ENCODE measurements at places on chromosomes 5 and 9.

GRCh38 chr5:67353500-67354450, 157.2 kb upstream of the CD180 start:
- no peak for DNase-seq

- DNase-seq = no peak
These were observed 594.8 kb downstream of the DMRTA1 start for GRCh38 chr9:23041466-23041865.

DNA sequence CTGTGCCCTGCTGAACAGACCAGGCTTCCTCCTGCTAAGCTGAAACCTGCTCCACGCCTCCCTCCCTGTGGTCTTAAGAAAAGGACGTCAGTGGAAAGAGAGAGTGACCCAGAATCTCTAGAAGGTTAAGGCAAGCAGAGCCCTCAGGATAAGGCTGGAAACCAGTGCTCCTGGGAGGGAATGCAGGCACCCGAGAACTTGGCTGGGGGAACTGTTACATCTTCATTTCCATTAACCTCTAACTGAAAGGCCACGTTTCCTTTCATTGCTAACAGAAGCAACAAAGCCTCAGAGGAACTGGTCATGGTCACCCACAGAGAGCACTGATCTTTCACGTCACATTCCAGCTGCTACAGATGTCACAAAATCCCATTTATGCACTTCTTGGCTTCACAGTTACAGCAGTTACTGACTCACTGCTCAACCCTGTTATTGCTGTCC, 26.1 kb upstream of the AKNA start:
- DNase-seq = no peak

- DNase-seq = no peak
These were observed 181.8 kb downstream of the ZDHHC21 start for GRCh38 chr9:14511452-14511851.

DNA sequence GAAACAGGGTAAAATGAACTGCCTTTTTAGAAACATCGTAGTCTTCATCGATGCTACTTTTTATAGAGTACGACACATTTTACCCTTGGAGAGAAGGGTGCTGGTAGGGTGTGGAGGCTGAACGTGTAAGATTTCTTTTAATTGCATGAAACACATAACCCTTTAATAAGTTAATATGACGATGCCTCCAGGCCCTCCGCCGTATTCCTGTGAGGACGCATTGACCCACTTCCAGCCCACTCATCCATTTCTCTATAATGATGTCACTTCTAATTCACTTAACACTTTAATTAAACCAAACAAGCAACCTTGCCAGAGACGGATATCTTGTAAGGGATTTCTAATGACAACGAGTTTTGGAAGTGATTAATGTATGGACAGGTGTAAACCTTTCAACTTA, 158.7 kb downstream of the IRX2 start:
- DNase-seq = no peak

DNA sequence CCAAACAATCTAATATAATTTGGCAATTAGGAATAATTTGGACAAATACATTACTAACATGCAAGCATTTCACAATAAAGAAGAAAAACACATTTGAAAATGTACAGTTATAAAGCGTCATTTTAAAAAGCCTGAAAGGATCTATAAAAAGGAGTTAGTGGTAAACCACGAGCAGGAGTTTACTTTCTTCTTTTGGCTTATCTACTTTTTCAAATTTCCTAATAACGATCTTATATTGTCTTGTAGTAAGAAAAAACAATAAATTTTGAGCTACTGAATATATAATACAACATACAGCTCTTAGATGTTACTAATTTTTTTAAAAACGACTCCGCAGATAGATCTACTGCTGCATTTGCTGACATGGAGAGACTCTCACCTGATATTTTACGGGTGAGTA, 79.9 kb downstream of the SMIM23 start:
- no peak for DNase-seq

DNA sequence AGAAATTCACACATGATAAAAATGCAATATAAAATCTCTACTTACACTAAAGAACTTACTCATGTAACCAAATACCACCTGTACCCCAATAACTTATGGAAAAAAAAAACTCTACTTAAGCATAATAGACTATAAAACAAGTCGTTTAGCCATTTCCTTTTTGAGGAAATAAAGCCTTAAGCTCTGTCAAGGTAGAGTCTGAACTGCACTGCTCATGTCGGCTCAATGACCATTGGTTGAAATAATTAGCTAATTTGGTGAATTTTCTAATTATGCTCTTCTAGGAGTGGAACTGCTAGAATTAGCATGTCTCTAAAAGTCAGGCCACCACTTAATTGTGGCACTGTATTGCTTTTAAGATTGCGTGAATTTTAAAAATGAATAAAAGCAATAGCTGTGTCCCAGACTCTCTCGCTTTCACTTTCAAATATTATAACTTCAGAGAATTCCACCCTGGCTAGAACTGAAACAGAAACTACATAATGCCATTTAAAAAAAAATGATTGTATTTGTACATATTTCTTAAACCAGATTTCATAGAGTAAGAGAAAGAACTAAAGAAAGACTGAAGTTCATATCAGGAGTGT, 113.0 kb upstream of the PCA3 start:
- DNase-seq = no peak

DNA sequence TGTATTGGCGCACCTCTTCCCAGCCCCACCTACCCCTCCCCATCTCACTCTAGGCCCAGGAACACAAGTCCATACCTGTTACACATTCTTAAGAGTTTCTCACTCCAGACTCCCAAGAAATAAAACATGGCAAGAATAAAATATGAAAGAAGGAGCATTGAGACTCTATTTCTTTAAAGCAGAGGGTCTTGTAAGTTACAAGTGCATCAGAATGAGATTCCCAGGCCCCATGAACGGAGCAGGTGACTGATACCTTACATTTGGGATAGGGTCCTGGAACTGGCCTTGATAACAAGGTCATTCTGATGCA, 5.7 kb downstream of the EGR1 start:
- no peak for DNase-seq

DNA sequence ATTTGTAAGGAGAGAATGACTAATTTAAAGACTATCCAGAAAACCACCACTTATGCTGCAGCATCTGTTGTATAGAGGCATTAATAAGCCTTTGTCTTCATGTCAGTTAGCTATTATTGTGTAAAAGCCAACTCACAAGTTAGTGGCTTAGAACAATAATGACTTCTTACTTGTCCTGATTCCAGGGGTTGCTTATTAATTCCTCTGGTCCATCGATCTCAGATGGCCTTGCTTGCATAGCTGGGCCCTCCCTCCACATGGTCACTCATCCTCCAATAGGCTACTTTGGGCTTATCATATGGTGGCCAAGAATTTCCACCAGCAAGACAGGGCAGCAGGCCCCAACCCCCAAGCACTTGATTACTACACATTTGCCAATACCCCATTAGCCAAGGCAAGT, 44.5 kb upstream of the STK32A start:
- no peak for DNase-seq

DNA sequence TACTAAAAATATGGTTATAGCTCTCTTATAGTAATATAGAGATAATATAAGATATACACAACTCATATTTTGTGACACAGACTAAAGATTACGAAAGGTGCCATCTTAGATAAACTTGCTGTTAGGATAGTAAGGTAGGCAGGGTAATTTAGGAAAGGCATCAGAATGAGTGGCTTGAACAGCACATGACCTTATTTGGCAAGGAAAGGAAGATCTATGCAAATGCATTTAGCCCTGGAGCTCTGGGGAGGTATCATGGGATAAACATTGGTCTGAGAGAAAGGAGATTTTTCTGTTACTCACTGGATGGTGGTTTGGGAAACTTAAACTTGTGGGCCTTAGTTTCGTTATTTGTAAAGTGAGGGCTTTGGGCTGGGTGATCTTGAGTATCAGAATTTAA, 65.8 kb downstream of the KCTD16 start:
- DNase-seq = no peak

DNA sequence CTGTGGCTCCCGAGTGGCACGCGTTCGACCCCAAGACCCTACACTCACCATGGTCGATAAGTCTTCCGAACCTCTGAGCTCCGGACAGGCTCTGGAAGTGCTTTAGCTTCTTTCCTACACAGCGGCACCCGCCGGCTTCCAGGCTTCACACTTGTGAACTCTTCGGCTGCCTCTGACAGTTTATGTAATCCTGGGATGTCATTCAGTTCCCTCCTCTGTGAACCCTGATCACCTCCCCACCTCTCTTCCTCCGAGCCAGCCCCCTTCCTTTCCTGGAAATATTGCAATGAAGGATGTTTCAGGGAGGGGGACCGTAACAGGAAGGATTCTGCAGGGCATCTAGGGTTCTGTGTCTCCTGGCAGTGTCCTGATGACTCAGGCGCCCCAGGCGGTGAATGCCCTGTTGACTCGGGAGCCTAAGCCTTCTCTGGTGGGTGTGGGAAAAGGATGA, at the start of gene CD14:
CD14 (minus strand) TSS at position 155 of the 451 bp plus-strand sequence; CDS start at position 51, 104 bp downstream.
- DNase-seq = no peak

- no peak for DNase-seq
These were observed 73.3 kb upstream of the ORM1 start for GRCh38 chr9:114249424-114250234.

DNA sequence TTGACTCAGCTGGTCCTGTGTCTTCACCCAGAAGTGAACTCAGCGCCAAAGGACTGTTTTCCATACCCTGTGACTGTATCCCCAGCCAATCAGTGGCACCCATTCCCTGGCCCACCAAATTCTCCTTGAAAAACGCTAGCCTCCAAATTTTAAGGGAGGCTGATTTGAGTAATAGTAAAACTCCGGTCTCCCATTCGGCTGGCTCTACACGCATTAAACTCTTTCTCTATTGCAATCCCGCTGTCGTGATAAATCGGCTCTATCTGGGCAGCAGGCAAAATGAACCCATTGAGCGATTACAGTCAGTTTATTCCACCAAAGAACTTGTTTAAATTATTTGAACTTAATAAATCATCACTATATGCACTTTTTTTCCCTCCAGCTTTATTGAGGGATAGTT, 55.9 kb upstream of the PPP1R26 start:
- no peak for DNase-seq

DNA sequence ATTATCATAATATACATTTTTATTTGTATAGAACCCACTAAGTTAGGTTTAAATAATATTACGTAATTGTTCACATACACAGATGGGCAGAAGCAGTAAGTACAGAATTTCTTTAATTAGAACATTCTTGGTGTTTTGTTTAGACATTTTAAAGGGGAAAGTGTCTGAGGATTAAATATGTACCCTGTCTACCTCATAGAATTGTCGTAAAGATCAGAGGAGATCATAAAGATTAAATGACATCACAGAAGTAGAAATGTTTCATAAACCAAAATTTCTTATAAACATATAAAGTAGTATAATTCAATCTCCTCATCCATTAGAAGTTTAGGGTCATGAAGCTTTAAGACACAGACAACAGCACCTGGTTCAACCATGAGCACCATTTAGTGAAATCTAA, 20.1 kb downstream of the DEPDC1B start:
- DNase-seq = no peak

DNA sequence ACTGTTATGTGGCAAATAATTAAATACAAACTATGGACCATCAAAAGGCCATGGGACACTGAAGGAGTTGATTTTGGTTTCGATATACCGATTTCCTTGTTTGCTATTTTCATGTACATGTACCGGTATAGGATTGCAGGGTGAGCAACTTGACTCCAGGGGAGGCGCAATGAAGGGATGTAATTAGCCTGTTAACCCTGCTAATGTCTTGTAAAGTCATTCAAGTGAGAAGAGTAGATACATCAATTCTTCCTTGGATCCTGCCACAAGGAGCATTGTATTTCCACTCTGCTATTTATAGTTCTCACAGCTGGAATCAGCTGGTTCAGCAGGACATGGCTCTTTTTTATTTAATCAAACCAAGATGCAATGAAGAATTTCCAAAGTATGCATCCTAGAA, 102.0 kb downstream of the STK32A start:
- no peak for DNase-seq

DNA sequence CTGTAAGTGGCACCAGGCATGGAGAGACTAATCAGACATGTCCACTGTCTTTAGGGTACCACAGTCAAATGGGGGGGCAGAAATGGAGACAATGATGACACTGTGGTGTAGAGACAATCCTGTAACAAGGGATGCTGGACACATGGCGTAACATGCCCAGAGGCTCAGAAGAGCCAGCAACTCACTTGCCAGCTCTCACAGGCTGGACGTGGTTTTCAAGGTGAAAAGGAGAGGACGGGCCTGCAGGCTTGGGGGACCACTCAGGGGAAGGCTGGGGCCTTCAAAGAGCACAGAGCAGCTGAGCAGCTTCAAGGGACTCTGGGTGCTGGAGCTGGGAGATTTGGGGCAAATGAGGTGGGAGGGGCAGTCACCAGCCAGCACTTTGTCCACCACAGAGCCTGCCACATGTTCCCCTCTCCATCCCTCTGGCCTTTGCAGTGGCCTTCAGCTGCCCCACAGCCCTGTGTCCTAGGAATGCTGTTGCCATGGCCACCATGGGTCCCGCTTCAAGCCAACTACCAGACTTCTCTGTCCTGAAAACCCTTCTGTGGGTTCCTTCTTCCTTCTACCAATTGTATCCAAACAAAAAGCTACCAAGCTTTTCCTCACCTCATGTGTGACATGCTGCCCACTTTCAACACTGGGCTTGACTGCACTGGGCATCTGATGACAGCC, 140.4 kb downstream of the GABBR2 start:
- DNase-seq = no peak

- DNase-seq = no peak
These were observed 340.6 kb upstream of the DAB2 start for GRCh38 chr5:39765366-39765765.

DNA sequence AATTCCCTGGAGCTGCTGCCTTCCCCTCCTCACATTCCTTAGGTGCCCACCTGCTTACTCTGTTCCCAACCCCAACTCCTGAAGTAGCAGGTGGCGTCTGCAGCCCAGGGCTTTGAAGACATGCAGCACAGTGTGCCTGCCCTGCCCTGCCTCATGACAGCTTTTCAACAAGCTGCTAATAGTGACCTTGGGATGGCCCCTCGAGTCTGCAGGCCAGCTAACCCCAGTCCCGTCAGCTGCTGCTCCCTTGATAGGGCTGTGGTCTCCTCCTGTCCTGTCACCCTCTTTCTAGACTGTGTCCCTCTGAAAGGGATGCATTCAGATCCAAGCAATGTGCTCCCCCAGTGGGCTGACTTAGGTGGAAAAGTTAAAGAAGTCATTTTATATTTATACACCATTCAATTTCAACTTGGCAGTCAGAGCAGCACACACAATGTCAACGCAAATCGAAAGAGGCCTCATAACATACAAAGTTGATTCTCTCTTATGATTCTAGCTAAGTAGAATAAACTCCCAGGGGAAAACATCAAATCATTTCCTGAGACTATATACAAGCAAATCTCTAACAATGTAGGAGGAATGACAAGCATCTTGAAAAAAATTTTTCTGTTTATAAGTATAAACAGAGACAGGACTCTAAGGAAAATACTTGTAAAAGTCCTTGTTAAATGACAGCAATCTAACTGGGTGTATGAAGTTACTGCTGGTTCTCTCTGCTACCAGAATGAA, 37.9 kb downstream of the ADRB2 start:
- DNase-seq = no peak

GRCh38 chr9:136875155-136875554, 9.0 kb upstream of the EDF1 start:
- DNase-seq = no peak

GRCh38 chr5:27516437-27516836, 478.1 kb upstream of the CDH9 start:
- no peak for DNase-seq

Data from GM19239 (cell line).